Stimulated activated naive B cell treated with anti-CD40 and anti-IgM and Interleukin-4, amounts not matched to agents 10 μg/mL and 1 μg/mL and 100 μg/mL, for 72 hours (primary cell): ENCODE measurements at places on chromosomes 2 and 18.

DNA sequence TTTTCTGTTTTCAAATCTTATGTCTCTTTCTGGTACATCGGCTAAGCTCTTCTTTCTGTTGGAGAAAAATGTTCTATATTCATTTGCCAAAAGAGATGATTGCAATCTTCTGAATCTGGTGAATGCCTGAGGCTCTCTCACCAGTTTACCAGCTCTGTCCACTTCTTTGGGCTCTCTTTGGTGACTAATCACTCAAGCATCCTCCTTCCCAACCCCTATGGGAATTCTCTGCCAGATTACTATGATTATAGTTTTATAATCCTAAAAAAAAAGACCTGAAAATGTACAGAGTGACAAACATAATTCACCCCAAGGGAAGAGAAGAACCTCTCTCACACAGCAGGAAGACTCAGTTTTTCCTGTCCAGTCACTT is 187.3 kb downstream of the CAMKMT start:
- no peak for DNase-seq

GRCh38 chr18:51077217-51077616 is 47.2 kb downstream of the SMAD4 start:
- no peak for DNase-seq

- DNase-seq = no peak
Measured at GRCh38 chr2:78540255-78540654, 485.2 kb upstream of the REG3G start.

- no peak for DNase-seq
Measured at GRCh38 chr2:44758591-44758990, 182.9 kb upstream of the SIX3 start.

GRCh38 chr18:1884623-1885022 is 686.7 kb downstream of the METTL4 start:
- DNase-seq = no peak

DNA sequence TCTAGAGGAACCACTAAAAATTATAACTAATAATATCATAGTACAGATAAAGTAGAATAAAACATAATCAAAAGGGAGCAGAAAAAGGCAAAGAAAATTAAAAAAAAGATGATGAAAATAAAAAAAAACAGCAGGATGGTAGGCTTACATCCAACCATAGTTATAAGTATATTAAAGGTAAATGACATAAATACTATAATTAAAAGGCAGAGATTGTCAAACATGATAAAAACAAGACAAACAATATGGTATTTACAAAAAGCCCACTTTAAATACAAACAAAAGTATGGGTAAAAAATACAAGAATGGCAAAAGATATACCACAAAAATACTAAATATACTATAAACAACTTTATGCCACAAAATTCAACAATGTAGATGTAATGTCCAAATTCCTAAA is 24.4 kb downstream of the CCDC148 start:
- no peak for DNase-seq

GRCh38 chr2:43831543-43832294 is 6.9 kb downstream of the ABCG5 start:
- no peak for DNase-seq

DNA sequence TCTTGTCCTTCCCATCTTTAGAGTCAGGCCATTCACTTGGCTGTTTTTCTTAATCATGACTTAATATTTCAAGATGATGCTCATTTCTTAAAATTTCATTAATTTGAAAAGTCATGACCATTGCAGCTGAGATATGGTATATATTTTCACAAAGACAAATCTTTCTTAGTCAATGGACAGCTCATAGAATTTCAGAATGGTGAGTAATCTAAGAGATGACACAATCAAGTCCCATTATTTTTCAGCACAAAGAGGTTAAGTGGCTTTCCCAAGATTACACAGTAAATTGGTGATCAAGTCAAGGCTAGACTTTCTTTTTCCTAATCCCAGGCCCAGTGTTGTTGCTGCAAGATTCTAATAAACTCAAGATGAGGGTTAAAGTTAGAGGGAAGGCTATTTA is 34.4 kb upstream of the NT5C1B start:
- no peak for DNase-seq

DNA sequence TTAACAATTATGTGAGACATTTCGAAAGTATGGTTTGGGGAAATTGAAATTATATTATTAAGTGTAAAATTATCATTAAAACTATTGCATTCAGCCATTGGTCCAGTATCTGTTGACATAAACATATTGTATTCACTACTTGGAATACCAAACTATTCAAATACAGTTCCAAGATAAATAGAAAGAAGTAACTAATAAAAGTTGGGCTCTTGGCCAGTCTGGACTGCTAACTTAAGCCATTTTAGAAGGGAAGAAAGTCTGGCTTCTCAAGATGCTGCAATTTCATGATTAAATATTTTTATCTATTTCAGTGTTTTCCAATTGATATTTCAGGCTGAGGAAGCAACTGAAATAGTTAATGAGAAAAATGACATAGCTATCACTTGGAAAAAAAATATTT is 109.8 kb upstream of the CHRNA1 start:
- no peak for DNase-seq

GRCh38 chr2:157894694-157895435 is 18.7 kb upstream of the ACVR1 start:
- DNase-seq = no peak

DNA sequence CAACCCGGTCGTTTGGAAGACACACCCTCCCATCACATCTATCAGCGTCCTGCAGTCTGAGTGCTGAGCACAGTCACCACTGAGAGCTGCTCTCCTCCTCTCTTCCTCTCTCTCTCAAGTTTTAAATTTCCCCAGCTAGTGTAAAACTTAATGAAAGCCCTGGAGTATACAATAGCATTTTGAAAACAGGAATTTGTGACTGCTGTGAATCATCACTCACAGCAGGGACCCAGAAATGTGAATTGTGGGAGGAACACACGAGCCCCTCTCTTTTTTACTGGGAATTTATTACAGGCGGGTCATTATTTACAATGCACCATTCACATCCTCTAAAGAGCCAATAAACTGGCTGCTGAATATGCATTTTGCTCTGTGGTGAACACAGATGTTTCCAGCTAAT is 185.0 kb upstream of the SMIM21 start:
- no peak for DNase-seq

DNA sequence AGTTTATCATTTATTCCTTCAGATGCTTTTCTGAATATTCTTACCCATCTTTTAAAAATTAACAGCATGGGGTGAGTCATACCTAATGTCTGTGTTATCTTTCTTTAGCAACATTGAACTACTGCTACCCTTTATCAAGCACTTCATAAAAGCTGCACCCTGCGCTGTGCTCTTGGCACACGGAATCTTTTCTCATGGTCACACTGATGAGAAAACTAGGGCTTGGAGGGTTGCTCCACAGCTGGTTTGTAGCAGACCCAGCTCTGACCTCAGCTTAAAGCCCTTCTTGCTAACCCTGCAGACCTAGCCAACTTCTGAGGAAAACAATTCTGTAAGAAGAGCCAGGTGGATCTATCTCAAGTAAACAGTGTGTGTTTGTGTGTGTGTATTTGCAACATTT is 106.3 kb downstream of the RNF144A start:
- no peak for DNase-seq

DNA sequence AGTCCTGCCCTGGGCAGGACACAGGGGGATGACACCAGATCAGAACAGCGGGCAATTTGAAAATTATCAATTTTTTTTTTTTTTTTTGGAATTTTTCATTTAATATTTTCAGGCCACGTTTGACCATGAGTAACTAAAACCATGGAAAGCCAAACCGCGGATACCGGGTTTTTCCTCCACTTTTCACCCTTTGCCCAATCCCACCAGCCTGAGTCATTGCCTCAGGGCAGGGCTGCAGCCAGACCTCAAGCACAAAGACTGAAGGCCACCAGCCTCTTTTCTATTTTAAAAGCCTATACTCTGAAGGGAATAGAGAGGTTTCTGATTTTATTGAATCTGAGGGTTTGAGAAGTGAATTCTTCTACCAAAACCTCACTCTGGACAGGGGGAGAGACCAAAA is 381.1 kb downstream of the IRS1 start:
- DNase-seq = no peak

- DNase-seq = no peak
Measured at GRCh38 chr2:156009293-156009692, 323.2 kb downstream of the NR4A2 start.

DNA sequence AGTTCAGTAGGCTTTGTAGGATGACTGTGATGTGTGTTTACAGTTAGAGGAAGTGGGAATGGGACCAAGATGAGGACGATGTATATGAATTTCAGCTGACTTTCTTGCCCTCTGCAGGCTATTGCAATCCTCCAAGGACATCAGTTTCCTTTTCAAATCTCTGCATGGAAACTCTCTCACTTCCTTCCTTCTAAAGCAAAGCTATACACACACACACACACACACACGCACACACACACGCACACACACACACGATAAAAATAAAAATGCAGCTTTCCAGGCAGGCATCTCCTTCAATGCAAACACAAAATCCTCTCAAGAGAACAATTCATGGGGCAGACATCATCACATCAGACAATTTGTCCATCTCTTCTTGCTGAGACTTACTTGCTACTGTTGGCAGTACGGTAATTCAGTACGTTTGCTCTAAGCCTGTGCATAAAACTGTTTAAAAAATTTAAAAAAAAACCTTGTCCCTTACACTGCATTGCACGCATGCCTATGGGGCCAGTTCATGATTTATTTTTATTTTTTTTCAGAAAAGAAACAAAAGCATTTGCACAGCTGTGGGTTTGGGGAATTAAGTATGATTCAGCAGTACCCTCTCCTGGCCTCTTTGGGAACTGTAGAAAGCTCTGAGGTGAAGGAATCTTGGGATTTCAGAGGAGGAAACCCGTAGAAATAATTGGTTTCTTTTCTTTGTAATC is 27.1 kb upstream of the ICOS start:
- DNase-seq = no peak

GRCh38 chr18:56873441-56874140 is 222.4 kb downstream of the WDR7 start:
- DNase-seq = no peak

GRCh38 chr2:42367835-42368234 is 6.8 kb upstream of the COX7A2L start:
- DNase-seq = no peak

DNA sequence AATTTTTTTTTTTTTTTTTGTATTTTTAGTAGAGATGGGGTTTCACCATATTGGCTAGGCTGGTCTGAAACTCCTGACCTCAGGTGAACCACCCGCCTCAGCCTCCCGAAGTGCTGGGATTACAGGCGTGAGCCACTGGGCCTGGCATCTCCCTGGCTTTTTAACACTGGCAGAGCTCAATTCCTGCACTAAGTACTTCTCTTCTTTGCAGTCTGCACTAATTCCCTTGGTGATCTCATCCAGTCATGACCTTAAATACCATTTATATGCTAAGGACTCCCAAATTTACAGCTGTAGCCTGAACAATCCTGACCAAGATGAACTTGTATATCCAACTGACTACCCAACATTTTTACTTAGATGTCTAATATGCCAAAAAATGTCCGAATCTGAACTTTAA is 10.2 kb downstream of the PREPL start:
- DNase-seq = no peak

GRCh38 chr2:71469403-71470398 is 16.3 kb downstream of the DYSF start:
- no peak for DNase-seq

DNA sequence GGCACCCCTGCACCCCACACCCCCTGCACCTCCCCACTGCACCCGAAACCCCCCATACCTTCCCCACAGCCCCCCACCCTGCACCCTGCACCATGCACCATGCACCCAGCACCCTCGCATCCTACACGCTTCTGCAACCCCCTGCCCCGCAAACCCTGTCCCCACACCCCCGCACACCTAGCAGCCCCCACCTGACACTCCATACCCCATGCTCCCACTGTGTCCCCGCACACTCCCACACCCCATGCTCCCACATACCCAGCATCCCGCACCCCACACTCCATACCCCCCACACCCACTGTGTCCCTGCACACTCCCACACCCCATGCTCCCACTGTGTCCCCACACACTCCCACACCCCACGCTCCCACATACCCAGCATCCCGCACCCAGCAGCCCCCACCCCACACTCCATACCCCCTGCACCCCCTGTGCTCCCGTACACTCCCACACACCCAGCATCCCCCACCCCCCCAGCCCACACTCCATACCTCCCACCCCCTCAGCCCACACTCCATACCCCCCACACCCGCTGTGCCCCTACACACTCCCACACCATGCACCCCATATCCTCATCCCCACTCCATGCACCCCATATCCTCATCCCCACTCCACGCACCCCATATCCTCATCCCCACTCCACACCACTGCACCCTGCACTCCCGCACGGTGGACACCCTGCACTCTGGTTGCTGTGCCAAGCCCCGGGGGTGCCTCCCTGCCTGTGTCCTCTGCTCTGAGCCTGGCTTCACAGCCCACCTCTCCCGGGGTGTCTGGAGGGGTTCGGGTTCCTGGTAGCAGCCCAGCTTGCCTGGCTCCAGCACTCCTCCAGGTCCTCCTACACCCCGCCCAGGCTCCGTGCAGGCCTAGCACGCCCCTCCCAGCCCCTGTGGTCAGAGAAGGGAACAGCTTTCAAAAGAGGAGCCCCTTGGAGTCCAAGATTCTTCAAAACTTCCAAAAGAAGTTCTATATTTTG is 93.9 kb upstream of the CTDP1 start:
- DNase-seq = no peak

- peak; percentile 33 for DNase-seq
Measured at GRCh38 chr2:20365249-20365817, 14.7 kb upstream of the PUM2 start.

DNA sequence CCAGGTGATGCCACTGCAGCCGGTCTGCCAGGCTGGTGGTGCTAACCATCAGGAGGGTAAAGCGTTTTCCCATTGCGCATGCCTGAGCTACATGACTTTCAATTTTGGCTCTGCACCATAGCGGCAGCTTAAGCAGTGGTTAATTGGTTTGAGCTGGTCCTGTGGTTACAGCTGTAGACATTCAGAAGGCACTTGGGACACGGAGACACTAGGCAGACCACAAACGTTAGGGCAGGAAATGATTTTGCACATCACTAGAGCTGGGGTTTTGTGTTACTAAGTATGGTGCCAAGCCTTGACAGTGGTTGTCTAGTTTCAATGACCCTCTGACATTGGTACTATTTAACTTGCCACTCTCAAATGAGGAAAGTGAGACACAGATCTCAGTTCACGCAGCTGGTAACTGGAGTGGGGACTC is 28.9 kb upstream of the CNOT11 start:
- DNase-seq = peak; percentile 75

- DNase-seq = no peak
Measured at GRCh38 chr2:3441465-3441864, 62.0 kb downstream of the TRAPPC12 start.
